Cerebellum (tissue), 4 donors: ENCODE measurements at places on chromosomes 1 and 21. TPM values are rescaled to one million over a fixed set of nuclear protein-coding genes. Genes with fewer than 3 reads are reported as not detected.

DNA sequence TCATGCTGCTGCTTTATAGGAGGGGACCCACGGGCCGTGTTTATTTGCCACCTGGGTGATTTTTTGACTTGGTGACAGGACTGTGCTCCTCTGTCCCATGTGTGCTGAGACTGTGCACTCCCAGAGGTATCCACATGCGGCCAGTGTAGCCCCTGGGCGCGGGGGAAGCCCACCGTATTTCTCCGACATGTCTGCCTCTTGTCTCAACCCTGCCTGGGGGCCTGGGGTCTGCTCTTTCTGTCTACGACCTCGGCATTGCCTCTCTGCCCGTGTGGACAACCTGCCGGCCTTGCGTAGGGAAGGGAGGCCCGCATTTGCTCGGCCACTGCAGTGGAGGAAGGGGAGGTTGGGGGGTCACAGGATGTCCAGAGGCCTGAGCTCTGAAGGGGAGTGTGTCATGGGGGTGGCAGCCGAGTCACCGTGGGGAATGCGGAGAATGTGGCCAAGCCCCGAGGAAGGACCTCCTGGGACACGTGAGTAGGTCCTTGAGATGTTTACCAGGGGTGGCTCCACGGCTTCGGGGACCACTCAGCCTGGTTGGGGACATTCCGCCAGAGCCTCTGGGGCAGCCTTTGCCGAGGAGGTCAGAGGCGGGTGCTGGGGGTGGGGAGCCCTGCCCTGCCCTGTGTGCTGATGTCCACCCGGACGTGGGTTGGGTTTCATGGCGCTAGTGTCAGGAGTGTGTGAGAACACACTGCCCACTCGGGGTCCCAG, 11.0 kb downstream of the PRKCZ start:
- DNase-seq = no peak

DNA sequence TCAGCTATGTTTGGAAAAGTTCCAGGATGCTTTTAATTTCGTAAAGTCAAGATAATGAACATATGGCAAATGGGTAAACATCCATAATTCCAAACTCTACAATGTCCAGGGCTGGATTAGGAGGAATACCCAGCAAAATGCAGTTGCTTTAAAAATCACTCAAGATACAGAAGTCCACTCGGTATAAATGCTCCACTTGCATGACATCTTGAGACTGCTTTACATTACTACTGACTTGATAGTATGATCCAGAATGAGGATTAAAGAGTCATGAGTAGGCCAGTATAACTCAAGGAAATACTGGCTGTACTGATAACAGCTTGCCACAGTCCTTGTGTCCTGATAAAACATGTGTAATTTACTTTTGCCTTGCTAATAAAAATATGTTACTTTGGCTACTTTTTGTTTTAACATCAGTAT, 58.3 kb upstream of the ANGPTL3 start:
- DNase-seq = no peak

The TSTD1 gene
- 21.6 TPM for total RNA-seq

DNA sequence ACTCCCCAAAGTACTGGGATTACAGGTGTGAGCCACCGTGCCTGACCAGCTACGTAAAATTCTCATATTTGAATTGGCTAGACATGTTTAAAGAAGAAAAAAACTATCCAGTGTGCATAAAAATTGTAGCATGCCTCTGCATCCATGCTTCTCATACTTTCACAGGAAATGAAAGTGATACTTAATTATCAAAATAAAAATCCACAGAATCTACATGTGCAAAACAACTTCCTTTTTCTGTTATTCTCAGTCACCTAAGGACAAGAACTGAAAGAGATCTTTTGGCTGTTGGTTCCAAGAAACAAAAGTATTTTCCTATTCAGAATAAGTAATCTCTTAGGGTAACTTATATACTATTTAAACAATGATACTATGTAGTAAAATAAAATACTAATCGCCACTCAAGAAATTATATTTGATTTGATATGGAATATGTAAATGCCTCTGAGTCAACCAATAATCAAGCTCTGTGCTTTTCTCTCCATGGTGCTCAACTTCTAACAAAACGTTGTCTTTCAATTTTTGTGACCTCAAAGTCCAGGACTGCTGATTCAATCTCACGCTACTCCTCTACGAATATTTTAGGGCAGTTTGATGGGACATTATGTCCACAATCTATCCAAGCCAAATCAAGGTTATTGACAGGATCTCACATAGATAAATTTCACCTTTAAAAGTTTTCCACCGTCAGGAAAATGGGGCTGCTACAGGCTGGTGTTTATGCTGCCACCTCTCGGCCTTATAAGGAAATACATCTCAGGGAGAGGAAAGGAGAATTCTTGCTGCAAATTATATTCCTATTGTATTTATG, 102.7 kb downstream of the ZNF281 start:
- peak; percentile 17 for DNase-seq

DNA sequence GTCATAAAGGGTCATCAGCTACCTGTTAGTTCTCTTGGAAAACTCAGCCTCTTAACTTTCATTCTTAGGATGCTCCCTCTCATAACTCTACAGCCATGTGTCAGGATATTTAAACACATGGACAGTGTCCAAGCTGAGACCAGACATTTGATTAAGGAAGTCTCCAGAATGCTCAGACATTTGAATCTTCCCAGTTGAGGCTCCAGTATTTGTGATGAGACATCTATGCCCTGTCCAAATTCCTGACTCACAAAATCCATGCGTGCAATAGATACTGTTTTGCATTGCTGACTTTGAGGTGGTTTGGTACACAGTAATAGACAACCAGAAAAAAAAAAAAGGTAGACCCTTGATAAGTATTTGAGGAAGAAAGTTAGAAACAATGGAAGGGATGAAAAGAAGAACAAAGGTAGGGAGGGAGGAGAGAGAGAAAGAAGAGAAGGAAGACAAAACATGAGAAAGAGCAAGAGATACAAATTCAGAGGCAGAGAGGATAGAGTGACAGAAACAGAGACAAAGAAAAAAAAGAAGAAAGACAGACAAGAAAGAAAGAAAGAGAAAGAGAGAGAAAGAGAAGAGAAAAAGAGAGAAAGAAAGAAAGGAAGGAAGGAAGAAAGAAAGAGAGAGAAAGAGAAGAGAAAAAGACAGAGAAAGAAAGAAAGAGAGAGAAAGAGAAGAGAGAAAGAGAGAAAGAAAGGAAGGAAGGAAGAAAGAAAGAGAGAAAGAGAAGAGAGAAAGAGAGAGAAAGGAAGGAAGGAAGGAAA, 275.5 kb upstream of the PRMT6 start:
- no peak for DNase-seq

The ALG14 gene
- 3.2 TPM for total RNA-seq

- no peak for DNase-seq
These were observed 354.7 kb downstream of the LMO4 start for GRCh38 chr1:87683196-87683956.

DNA sequence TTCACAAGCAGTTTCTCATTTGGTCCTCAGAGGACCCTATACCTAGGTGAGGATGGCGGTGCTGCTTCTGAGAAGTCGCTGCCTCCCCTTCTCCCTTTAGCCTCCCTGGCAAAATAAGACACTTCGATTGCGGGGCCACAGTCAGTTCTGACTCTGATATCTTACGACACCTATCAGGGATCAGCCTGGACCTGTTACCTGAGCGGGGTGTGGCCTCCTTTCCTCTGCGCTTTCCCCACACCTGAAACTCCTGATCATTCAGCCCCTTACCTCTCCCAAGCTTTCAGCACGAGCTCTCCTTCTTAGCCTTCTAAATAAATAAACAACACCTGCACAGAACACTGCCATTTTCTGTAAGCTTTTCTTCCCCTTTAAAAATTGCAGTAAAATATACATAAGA, 24.6 kb upstream of the GPR137B start:
- no peak for DNase-seq

- no peak for DNase-seq
These were observed 70.3 kb upstream of the PRDX6 start for GRCh38 chr1:173406783-173407230.

DNA sequence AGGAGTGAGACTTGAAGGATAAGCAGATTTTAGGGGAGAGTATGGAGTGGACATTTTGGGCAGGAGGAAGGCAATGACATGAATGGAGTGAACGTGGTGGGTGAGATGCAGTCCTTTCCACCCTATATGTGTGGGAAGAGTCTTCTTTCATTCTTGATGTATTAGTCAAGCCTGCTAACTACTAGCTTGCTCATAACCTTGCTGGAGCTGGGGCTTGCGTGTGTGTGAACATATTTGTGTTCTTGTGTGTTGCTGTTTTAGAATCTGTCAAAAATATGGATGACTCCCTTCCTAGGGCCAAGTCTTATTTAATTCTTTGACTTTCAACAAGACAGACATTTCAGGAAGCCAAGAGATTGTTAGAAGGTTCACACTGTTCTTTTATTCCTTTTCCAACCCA, 132.7 kb downstream of the UCK2 start:
- no peak for DNase-seq

- DNase-seq = no peak
These were observed 53.4 kb downstream of the WLS start for GRCh38 chr1:68178821-68179490.

DNA sequence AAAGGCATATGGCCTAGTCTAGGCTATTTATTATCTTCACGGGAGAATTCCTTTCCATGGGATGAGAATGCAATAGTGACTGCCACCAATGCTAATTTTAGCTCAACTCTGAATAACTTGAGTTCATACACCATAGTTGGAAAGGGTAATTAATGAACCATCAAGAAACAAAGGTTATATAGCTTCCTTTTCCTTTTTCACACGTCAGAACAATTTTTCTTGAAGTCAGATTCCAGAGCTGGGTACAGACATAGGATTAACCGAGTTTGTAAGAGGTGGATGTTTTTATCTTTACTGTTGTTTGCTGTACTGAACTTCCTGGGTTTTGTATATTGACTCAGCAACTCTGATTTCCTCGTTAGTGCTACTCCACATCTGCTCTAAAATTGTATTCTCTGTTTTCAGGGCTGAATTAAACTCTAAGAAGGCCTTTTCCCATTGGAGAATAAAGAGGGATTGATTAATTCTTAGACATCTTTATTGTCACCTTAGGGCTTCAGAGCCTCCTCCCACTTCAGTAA, 262.0 kb downstream of the NUF2 start:
- no peak for DNase-seq

DNA sequence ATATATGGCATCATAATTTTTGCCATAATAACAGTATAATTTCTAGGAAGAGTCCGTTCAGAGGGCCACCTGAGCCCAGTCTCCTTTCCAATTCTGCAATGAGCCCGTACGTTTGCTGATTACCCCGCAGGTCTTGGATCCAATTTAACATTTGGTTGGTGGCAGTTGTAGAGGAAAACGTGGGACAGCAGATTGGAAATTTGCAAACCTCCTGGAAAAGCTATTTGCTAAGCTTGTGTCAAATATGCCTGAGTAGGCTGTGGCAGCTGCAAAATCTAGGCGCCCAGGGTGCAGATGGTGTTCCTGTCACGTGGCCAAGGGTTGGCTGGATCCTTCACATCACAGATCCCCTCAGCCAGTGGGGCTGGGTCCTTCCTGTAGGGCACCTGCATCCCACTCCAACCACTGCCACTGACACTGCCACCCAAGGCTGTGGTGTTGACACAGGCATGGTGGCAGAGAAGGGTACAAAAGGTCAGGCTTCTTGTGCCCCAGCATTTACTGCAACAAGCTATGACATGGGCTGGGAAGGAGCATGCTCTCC, 174.8 kb upstream of the SYT6 start:
- no peak for DNase-seq
